ENCODE measurements at places on chromosomes 5 and 9.

DNA sequence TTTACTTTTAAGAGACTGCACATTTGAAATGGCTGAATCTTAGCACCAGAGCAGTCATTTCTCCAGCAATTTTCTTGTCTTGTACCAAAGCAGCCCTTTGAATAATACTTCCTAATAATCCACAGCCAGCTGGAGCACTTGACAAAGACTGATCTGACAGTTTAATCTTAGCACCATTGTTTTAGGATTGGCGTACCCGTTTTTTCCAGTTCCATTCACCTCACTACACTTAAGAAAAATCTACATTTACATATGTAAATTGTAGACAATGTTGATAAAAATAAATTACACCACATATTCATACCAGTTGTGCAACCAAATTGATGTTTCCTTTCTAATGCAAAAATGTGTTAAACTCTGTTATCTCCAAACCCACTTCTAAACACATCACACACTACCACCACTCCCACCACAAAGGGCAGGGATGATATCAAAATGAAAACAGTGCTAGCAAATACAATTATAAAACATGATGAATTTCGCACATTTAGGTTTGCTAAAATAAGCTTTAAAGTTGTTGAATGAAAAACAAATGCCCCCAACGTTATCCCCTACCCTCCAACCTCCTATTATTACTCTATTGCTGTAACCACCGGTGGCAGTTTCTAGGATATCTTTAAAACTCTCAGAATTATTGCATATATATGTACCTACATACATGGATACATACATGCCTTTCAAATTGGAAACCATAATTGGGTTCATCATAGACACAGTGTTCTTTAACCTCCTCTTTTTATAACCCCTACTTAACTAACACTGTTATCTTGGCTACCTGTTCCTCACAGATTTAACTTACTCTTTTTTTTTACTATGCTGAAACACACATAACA lies 21.5 kb downstream of the SERINC5 start:
- no peak for DNase-seq

GRCh38 chr9:79610019-79610631 lies 38.4 kb downstream of the TLE4 start:
- DNase-seq, result peak; percentile 89

- no peak for DNase-seq
Observed at GRCh38 chr5:140083120-140083519, 30.8 kb upstream of the PURA start.

- DNase-seq, result no peak
Observed at GRCh38 chr9:95580812-95581761, 64.3 kb upstream of the PTCH1 start.

DNA sequence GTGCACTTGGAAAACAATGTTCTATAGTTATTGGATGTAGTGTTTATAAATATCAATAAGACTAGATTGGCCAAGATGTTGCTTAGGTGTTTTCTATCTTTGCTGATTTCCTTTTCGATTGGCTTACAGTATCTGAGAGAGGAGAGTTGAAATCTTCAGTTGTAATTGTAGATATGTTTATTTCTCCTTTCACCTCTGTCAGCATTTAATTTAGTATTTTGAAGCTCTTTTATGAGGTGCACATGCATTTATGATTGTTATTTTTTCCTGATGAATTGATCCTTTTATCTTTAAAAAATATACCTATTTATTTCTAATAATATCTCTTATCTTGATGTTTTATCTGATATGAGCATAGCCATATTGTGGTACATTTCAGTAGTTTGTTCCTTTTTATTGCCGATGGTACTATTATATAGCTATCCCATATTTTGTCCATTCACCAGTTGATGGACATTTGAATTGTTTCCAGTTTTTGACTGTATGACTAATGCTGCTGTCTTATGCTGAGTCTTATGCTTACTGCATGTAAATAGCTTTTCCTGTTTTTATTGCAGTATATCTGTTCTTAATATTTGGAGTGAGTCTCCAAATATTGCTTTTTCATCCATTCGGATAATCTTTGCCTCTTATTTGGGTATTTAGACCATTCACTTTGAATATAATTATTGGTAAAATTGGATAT lies 34.7 kb downstream of the ERCC6L2 start:
- DNase-seq, result no peak

GRCh38 chr9:135090547-135090946 lies 3.1 kb downstream of the OLFM1 start:
- no peak for DNase-seq

DNA sequence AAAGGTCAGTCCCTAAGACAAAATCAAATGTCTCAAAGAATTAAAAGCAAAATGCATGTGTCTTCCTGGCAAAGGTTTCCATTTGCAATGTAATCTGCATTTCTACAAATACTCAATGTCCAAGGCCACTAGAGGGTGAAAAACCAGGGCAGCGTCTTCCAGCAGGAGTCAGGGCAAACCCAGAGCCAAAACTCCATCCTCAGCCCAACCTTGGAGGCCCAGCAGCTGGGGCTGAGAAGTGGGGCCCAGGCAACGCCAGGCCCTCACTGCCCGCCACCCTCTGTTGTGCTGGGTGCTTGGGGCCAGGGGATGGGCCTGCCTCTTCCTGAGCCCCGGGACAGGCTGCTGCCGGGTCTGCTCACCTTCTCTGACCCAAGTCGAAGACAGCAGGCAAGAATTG lies 200.1 kb downstream of the PAX5 start:
- DNase-seq, result no peak

GRCh38 chr9:121345070-121345469 lies 25.0 kb downstream of the STOM start:
- DNase-seq, result no peak

DNA sequence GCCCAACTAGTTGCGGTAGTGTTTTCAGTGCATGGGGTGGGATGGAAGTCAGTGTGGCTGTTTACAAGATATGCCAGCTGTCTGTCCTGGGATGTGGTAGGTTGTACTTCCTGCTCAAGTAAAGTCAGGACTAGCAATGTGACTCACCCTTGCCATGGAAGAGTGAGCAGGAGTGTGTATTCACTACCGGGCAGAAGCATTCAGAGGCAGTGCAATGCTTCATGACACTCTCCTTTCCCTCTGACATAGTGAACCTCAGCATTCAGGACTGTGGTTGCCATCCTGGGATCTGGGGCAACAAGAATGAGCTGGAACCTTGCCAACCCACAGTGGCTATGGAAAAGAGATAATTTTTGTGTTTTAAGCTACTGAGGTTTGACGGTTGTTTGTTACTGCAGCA lies 68.9 kb downstream of the BOD1 start:
- DNase-seq, result peak; percentile 28

GRCh38 chr5:81230416-81230815 lies 2.7 kb upstream of the CKMT2 start:
- DNase-seq, result no peak

GRCh38 chr9:118529624-118530214 lies 825.5 kb downstream of the TLR4 start:
- DNase-seq, result no peak

GRCh38 chr9:90802386-90802985 lies 867 bp downstream of the SYK start:
- DNase-seq, result no peak

DNA sequence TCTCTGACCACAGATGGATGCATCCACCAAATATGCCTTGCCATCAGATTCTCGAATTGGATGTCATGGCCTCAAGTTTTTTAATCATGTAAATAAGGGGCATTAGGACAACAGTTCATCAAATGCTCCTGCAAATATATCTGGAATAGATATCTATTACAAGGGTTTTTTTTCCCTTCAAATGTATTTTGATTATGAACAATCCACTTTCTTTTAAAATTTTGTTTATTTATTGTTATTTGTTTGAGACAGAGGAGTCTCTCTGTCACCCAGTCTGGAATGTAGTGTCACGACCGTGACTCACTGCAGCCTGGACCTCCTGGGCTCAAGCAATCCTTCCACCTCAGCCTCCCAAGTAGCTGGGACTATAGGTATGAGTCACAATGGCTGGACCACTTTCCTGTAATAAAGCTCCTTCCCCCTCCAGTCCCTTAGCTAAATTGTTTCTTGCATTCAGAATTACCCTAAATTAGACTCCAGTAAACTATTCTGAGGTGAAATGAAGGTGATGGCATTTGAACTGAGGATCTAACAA lies 1412.1 kb downstream of the EFNA5 start:
- peak; percentile 75 for DNase-seq

GRCh38 chr9:99832558-99832864 lies 10.8 kb downstream of the NR4A3 start:
- DNase-seq, result no peak

DNA sequence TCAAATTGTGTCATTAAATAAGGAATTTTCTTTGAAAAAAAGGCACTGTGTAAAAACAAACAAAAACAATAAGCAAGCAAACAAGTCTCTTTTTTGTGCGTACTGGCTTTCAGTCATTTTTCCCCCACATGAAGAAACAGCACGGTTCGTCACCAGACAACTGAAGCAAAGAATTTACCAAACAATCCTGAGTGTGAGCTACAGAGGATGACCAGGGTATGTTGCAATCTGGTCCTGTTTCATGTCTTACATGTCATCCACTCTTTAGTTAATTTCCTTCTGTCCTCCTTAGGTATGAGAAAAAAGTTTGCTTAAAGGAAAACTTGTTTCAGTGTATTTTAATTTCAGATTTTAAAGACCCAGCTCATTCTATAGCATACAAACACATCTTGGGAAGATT lies 1080.7 kb upstream of the NUDT12 start:
- DNase-seq, result peak; percentile 1

- DNase-seq, result no peak
Observed at GRCh38 chr9:134216449-134216951, 52.1 kb upstream of the RNU6ATAC start.

Data from fibroblast of skin of right biceps (primary cell).